ENCODE measurements at places on chromosomes 5 and 9.

GRCh38 chr9:112112519-112112918 lies 62.6 kb downstream of the SUSD1 start:
- DNase-seq = no peak

DNA sequence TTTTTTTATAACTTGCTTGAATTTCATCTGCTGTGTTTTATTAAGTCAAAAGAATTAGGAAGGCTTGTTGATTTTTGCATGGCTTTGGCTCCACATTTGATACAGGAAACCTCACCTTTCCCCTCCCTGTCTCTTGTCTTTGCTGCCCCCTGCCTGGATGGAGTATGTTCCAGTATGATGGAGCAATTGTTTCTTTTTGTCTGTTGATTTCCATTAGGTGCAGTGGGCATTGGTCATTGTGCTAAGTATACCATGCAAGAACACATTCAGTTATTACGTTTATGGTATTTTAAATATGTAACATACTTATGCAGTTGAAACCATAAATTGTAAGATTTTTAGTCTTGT lies 19.6 kb downstream of the TJP2 start:
- DNase-seq = no peak

DNA sequence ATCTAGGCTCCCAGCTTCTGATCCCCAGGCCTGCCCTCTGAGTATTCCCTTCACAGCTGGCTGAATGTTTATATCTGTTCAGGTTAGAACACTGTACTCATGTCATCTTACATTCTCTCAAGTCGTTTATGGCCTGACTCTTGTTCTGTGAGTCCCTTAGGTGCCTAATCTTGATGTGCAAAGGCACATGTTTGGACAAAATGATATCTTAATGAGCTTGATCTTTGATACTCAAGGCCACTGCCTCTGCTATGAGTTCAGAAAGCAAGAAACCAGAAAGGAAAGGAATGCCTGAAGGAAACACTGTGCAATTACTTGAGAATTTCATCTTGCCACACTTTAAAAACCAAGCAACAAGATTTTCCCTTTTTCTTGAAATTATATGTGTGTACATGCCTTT lies 391.8 kb upstream of the ZNF608 start:
- DNase-seq = no peak

DNA sequence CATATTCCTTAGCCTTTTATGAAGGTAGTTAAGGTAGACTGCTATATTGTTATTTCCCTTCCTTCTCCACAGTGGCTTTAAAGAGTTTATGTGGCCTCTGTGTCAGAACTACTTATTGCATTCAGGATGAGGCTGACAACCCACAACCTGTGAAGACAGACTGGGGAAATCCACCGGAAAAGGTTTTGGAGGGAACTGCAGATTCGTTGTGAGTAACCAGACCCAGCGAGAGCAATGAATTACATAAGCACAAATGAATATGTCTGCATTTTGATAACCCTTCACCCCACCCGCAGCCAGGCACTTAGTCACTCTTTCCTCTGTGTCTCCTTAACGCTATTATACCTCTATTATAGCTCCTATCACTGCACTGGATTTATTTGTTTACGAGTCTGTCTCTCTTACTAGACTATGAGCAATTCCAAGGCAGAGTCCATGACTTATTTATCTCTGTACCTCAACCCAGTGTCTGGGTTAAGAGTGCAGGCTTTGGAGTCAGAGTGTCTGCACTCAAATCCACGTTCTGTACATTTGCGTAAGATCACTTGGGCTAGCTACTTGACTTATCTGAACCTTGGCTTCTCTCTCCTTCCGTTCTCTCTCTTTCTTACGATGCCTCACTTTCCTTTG lies 19.2 kb downstream of the KCTD16 start:
- DNase-seq = peak; percentile 65

DNA sequence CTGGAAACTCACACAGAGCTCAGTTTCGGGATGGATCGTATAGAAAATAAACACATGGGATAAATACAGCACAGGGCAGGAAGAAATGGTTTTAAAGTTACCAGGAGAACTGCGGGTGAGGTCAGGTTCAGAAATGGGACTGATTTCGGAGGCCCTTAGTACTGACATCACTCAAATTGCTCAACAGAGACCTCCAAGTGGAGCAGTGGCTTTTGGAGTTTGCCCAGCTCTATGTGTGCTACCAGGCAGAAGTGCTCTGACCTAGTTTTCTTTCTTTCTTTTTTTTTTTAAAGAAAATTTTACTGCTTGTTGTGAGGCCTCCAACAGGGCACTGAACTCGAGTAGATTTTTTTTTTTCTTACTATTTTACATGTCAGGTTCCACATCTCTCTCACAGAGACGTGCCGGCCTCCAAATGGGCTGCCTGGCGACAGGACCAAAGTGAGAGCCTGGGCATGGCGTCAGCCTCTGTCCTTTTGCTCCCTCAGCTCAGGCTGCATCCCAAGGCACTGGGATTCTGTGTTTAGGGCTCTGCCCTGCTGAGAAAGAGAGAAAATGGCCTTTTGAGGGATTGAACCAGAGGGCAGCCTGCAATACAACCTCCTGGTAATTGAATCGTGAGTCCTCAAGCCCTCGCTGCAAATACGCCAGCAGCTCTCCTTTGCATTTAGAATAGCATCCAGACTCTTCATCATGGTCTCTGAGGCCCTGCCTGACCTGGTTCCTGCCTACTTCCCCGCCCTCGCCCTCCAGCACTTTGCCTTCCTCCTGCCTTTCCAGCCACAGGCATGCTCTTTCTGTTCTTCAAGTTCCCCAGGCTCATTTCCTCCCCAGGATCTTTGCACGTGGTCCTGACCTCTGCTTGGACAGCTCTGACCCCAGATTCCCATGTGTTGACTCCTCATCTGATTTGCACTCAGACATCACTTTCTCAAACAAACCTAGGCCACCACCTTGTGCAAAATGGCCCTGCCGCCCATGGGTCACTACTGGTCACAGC lies 173.5 kb downstream of the FGF1 start:
- no peak for DNase-seq

GRCh38 chr5:82058710-82059109 lies 86.9 kb downstream of the ATG10 start:
- no peak for DNase-seq

GRCh38 chr9:33223696-33224095 lies 16.3 kb upstream of the SPINK4 start:
- DNase-seq = no peak

Data from stimulated activated CD4-positive, alpha-beta T cell treated with anti-CD3 and anti-CD28 coated beads, Interleukin-1b, Interleukin-23, amount 100 ng/mL, for 1 hour (primary cell).